ENCODE measurements at places on chromosomes 2 and 18.
A peak's percentile ranks its signal among the peaks of the same experiment; 100 is the strongest.

DNA sequence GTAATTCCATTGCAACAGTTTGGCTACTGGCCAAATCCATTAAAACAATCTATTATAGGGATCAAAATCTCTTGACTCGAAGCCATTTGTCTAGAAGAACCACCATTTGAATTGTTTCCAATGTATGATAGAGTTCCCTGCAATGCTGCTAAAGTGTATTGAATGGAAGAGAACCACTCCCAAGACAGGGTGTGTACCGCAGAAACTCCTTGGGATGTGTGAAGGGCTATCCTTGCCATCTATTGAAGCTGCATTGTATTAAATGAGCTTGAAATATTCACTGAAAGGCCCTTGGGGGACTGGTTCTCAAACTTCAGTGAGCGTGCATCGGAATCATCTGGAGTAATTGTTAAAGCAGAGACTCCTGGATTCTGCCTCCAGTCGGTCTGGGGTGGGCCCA is 260.4 kb upstream of the MEIS1 start:
- no peak for DNase-seq

GRCh38 chr18:42780171-42780570 is 335.3 kb downstream of the RIT2 start:
- no peak for DNase-seq

GRCh38 chr18:51013259-51013658 is 16.8 kb upstream of the SMAD4 start:
- DNase-seq = no peak

DNA sequence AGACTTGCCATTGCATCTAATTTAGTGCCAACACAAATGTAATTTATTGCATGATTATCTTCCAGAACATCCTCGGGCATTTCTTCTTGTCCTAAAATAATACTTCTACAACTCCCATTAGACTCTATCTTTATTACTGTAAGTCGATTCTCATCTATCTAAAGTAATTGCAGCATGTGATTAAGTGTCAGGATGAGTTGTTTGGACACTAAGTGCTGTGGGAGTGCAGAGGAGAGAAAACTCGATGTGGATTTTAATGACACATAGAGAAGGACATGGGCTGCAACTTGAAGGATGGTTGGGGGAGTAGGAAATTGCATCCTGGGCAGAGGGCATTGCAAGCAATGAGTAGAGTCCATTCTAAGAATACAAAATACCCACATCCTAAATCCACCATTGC is 33.5 kb downstream of the STAT4 start:
- no peak for DNase-seq

GRCh38 chr18:40860189-40860588 is 1094.8 kb upstream of the PIK3C3 start:
- DNase-seq = no peak

- no peak for DNase-seq
These were observed 22.6 kb upstream of the BCL2 start for GRCh38 chr18:63342206-63342605.

DNA sequence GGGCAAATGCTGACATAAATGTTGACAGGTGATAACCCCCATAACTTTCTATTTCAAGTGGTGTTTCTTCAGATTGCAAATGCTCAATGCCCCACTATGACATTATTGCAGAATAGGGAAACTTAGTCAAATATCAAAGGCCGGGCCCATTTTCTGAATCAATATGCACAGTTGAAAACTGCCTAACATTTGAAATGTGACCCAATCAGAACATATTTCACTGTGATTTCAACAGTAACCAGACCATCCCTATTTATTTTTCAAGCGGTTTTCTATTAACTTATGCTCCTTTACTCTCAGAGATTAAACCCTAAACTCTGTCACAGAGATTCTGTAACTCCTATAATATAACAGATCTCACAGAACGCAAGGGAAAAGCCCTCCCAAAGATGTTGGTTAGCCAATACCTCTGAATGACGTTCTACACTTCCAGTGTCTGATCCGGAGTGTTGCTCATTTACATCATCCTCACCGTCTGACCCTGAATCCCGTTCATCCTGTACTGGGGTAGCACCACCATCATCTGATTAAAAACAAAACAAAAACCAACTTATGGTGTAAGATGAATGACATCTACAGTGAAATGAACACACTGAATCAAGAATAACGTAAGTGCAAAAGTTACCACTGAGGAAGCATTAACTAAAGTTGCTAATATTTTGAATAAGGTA is 2.9 kb downstream of the IWS1 start:
- peak; percentile 15 for DNase-seq

DNA sequence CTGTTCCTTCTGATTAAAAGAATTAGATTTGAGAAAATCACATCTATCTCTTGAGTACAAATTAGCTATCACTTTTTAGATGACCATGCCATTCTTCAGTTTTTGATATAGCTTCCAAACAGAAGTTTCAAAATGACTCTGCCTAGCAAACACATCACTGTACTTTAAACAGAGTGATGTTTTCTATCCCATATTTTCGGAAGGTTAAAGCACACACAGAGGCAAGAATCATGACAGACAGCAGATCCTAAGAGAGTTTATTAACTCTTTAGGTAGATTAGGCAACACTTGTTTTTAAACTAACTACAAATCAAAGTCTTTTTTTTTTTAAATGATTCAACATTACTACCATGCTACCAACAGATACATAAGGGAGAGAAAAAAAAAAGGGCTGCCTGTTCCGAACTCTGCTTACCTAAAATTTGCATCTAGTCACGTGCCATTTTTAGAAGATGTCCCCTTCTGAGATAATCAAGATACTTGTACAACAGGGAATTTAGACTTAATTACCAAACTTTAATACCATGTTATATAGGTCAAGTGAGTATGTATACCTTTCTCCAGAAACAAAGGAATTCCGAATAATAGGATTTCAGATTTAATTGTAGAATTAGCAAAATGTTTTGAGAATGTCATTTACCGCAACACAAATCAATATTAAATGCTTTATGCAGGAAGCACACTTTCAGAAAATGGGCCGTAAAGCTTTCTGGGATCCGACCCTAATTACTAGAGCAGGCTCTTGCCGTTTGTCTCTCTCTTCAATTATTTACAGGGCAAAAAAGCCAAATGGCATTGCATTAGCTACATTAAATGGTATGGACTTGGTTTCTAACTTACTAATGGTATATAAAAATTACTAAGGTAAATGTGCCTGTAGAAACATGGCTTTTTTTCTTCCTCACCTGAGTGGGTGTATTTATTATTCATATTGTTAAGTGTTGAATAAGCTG is 2.6 kb downstream of the RBMS1 start:
- DNase-seq = no peak

- no peak for DNase-seq
These were observed 6.1 kb upstream of the TDRD15 start for GRCh38 chr2:21117688-21118087.

DNA sequence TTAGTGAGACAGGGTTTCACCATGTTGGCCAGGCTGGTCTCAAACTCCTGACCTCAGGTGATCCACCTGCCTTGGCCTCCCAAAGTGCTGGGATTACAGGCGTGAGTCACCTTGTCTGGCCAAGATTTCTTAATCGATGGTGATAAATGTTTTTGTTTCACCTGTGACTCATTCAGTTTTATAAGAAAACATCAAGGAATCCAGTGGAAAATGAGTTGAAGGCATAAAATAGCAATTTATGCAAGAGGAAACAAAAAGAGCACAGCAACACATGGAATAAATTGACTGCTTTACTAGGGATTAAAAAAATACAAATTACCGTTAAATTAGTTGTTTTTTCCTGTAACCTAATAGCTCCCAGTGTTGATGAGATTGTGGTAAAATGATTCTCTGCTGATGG is 80.2 kb downstream of the CDK15 start:
- DNase-seq = no peak

- peak; percentile 8 for DNase-seq
These were observed 305.0 kb upstream of the ID2 start for GRCh38 chr2:8376603-8377410.

- DNase-seq = no peak
These were observed 1.1 kb upstream of the HDHD2 start for GRCh38 chr18:47151439-47151838.

GRCh38 chr2:160194351-160194750 is 5.7 kb downstream of the ITGB6 start:
- DNase-seq = no peak

- DNase-seq = no peak
These were observed 73.8 kb upstream of the ACAA2 start for GRCh38 chr18:49886891-49887764.

DNA sequence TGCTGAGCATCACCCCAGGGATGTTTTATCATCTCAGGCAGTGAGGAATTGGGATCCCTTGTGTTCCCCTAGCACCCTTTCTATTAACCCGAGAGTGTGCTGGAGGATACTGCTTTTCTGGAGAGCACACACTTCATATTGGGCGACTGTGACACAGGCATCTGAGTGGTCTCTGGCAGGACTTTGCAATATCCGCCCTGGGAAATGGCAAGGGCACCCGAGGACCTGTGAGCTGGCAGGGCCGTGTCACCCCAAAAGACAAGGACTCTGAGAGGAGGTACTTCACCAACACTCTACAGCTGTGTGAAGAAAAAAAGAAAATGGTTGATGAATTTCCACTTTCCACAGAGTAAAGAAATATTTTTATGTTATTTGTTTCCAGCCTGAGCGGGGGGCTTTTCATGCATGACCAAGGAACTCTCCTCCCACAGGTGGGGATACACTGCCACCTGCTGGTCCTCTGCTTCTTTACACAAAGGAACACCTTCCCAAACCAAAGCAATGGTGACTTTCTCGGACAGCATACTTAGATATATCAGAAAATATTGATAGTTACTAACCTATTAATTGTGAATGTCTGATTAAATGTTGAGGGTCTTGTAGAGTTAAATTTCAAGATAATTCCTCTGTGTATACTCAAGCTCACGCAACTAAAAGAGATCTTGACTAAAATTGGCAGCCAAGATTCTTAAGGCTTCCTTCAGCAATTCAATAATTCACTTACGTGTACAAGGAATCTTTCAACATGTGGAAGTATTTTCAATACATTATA is 45.9 kb upstream of the REG3G start:
- no peak for DNase-seq

DNA sequence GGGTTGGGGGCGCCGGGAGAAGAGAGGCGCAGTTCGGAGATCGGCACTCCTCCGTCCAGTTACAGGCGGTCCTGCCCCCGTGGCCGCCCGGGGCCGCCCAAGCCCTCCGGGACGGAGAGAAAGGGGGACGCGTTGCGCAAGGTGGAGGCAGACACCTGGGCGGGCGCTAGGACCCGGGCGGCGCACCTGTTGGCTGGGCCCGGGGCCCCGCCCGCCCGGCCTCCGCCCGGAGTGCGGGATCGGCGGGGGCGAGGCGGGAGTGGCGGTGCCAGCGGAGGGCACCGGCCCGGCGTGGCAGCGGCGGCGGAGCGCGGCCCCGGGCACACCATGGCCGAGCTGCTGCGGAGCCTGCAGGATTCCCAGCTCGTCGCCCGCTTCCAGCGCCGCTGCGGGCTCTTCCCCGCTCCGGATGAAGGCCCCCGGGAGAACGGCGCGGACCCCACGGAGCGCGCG is at the start of gene SGPP2:
Gene SGPP2, plus strand, starts transcription at position 268 of the 453 bp plus-strand sequence. Its CDS starts 60 bp downstream, at position 328.
- peak; percentile 17 for DNase-seq

GRCh38 chr2:86044614-86045013 is 61.1 kb downstream of the POLR1A start:
- no peak for DNase-seq

GRCh38 chr2:61534926-61535325 is 3.2 kb downstream of the XPO1 start:
- DNase-seq = no peak

- DNase-seq = no peak
These were observed 21.6 kb downstream of the MBP start for GRCh38 chr18:77110936-77111335.

DNA sequence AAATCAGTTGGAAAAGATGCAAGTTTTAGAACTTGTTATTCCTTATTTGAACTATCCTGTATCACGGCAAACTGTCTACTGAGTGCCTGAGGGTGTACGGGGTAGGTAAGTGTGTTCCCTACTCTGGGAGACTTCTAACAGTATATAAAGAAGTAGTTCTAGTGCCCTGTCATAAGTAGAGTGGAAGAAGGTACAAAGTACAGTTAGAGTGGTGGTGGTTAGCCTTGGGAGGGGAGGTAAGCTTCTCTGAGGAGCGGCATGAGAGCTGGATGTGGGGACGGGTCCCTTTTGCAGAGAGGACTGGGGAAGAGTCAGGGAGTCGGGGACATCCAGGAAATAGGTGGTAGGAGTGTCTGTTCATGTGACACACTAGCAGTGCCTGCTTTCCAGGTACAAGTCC is 48.5 kb downstream of the DGKD start:
- DNase-seq = no peak

GRCh38 chr2:54166121-54166773 is 50.8 kb downstream of the ACYP2 start:
- no peak for DNase-seq

DNA sequence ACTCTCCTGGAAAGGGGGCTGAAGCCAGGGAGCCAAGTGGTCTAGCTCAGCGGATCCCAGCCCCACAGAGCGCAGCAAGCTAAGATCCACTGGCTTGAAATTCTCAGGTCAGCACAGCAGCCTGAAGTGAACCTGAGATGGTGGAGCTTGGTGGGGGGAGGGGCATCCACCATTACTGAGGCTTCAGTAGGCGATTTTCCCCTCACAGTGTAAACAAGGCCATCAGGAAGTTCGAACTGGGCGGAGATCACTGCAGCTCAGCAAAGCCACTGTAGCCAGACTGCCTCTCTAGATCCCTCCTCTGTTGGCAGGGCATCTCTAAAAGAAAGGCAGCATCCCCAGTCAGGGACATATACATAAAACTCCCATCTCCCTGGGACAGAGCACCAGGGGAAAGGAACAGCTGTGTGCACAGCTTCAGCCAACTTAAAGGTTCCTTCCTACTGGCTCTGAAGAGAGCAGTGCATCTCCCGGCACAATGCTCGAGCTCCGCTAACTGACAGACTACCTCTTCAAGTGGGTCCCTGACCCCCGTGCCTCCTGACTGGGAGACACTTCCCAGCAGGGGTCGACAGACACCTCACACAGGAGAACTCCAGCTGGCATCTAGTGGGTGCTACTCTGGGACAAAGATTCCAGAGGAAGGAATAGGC is 282.3 kb upstream of the EPC2 start:
- DNase-seq = no peak

DNA sequence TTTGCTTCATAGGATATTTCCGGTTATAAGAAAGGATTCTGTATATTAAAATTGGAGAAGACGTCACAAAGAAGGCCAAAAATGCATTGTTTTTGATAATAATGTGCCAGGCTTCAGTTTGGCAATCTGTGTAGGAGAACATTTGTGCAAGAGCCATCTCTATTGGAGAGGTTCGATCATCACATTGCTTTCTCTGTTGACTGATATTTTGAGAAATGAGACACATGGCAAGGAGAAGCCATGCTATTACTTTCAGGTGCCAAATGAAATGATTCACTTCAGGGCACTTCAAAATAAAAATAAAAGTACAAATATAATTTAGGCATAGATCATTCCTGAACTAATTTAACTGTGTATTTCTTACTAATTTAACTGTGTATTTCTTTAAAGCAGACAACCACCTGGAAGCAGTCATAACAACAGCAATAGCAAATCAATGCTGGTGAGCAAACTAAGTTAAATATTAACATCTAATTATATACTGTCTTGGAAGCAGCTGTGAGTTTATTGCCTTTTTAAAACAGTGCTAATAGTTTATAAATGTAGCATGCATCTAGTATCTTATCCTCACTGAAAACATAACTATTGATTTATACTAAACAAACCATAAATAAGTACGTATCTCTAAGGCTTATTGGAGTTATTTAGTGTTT is 50.2 kb upstream of the CHST9 start:
- DNase-seq = no peak

- no peak for DNase-seq
These were observed 91.3 kb upstream of the CCDC141 start for GRCh38 chr2:179141206-179141605.
